ENCODE measurements at places on chromosomes 3 and 15.

GRCh38 chr15:87167055-87167454 lies 1087.4 kb downstream of the AGBL1 start:
- no peak for DNase-seq

DNA sequence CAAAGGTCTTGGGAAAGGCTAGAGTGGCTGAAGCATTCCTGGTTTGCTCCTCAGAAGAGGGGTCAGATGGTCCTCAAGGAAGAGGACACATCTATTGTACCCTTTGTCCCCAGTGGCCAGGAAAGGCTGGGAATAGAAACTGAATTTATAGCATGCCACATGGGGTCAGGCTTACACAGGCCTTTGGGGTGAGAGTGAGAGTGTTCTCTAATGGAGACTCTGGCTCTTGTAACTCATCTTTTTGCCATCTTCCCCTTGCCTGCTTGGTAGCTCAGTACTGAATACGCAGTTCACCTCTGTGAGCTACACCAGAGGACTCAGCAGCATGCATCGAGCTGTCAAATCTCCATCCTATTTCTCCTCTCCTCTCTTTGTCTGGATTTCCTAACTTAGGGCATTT lies 87.5 kb downstream of the ATP2B2 start:
- DNase-seq, result peak; percentile 40

DNA sequence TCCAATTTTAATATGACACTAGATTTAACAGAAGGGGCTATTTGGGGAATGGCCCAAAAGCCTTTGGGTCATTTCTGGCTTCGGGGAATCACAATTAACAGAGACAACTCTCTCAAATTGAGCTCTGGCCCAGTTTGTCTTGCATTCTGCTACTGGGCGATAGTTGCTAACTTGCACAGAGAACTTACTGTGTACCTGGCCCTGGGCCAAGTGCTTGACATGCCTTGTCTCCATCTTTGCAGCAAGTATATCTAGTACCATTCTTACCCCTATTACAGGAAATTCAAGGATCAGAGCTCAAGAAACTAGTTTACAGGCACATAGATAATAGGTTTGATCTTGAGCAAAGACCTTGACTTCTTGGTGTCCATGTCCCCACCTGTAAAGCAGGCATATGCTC lies 175.7 kb downstream of the TMEM108 start:
- DNase-seq, result no peak

- peak; percentile 13 for DNase-seq
Observed at GRCh38 chr3:78979028-78979427, 788.8 kb downstream of the ROBO1 start.

DNA sequence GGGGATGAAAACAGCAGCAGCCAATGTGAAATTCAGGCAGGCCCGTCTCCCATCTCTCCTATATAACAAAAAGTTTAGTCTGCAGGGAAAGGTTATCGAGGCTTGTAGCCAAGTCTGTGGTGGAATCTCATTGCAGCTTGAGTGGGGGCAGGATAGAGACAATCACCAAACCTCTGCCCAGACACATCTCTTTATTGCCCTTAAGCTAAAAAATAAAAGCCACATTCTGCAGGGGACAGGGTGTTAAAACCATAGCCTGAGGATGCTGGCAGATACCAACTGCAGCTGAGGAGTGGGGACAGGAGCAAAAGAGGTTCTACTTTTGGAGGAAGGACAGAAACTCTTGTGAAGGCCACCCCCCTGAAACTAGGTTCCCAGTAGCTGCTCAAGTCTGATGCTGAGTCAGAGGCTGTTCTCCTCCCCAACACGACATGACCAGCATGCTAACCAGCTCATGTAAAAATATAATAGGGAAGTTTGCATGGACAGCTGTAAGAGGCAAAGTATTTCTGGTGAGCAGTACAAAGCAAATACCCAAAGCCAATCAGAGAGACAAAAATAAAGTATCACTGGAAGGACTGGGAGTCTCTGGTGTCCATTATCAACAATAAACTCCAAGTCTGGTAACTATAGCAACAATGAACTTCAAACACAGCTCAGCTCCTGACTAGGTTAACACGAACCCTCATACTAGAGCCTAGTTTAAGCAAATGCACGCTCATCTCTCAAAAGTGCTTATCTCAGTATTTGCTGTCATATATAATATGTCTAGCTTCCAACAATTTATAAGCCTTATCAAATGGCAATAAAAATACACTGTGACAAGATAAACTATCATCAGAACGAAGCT lies 362.2 kb upstream of the SLCO3A1 start:
- peak; percentile 12 for DNase-seq

All from GM23248 (cell line).